ENCODE measurements at places on chromosomes 6 and 20.

DNA sequence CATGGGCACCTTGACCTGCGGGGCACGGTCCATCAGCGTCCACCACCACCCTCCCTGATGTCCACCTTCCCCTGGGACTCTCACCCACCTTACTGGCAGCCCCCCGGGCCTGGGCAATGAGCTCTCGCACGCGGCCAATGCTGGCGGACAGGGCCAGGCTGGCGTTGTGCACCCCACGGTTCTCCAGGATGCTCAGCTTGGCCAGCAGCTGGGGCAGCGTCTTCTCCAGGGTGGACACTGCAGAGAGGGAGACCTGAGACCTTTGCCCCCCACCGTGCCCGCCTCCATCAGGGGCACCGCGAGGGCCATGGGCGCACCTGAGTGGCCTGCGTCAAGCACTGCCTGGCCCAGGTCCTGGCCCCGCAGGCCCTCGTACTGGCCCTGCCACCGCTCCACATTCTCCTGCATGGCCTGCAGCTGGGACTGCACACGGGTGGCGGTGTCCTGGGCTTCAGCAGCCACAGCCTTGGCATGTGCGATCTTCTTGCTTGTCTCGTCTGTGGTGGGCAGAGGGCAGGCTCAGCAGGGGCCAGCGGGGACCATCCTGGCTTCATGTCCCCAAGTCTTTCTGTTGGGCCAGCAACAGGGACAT is 12.0 kb downstream of the ADRM1 start:
- no peak for DNase-seq

GRCh38 chr6:38142178-38142902 is 322.8 kb downstream of the ZFAND3 start:
- no peak for DNase-seq

DNA sequence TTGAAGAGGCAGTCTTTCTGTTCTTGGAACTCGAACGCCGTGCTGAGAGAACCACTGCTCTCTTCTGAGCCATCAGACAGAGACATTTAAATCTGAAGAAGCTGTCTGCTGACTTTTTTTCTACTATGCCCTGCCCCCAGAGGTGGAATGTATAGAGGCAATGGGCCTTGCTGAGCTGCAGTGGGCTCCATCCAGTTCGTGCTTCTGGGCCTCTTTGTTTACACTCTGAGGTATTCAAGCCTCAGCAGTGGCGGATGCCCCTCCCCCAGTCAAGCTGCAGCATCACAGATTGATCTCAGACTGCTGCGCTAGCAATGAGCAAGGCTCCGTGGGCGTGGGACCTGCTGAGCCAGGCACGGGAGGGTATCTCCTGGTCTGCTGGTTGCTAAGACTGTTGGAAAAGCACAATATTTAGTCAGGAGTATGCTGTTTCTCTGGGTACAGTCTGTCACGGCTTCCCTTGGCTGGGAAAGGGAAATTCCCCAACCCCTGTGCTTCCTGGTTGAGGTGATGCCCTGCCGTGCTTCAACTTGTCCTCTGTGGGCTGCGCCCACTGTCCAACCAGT is 526.8 kb downstream of the CD109 start:
- no peak for DNase-seq

GRCh38 chr6:29919506-29920445 is 22.6 kb upstream of the HLA-A start:
- DNase-seq: no peak

- no peak for DNase-seq
These were observed 13.5 kb downstream of the DLGAP4 start for GRCh38 chr20:36319356-36320260.

DNA sequence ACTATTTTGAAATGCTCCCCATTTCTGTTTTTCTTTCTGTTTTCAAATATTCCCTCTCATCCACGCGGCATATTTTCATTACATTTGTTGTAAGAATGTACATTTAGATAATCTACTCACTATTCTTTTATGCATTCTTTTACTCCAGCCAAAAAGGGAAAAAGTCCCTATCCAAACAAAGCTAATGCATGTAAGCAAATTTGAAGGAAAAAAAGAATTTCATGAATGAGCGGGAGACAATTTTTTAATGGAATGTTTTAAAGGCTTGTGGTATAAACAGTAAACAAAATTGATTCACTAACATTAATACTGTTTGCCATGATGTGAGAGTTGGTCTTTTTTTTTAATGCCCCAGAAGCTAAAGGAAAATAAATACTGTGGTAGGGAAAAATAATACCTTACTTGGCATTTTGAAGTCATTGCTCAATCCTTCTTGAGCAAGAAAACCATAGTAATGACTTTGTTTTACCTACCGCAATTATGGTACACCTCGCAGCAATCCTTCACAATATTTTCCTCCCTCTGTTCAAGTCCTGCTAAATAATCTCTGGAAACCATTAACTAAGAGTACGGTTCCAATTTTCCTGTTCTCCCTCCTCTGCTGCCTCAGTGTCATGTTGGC is 79.0 kb downstream of the BACH2 start:
- DNase-seq: no peak

- no peak for DNase-seq
These were observed 6.5 kb upstream of the TUBB2B start for GRCh38 chr6:3233904-3234303.

- no peak for DNase-seq
These were observed 189.8 kb upstream of the OPRM1 start for GRCh38 chr6:153849072-153849779.

DNA sequence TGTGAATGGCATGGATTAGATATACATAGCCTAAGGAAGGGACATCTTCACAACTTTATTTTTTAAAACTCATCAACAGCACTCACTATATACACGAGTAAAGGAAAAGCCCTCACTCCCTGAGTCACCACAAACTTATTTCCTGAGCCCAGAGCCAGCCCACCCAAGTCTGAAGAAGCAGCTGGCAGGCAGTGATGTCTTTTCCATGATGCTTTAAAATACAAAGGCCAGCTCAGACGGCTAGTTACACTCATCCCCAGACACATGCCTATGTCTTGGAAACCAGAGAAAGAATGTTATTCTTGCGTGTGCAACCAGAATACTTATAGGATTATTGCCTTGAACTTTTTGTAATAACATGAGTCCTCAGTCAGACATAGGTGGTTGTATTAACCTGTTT is 114.4 kb downstream of the ADGRG6 start:
- no peak for DNase-seq

DNA sequence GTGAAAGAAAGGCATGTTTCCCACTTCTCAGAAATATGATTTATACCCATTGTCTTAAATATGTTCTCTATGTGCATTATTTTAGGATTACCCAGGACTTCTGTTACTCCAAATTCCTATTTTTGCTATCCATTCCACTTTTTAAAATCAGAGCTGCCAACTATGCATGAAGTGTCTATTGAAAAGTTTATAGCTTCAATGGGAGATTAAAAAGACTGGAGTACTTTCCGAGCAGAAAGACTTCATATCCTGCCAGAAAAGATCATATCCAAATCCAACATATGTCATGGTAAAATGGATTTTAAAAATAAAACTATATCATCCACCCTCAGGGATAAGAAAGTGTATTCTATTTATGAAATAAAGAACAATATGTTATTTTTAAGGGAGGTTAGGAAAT is 212.7 kb downstream of the COL12A1 start:
- no peak for DNase-seq

DNA sequence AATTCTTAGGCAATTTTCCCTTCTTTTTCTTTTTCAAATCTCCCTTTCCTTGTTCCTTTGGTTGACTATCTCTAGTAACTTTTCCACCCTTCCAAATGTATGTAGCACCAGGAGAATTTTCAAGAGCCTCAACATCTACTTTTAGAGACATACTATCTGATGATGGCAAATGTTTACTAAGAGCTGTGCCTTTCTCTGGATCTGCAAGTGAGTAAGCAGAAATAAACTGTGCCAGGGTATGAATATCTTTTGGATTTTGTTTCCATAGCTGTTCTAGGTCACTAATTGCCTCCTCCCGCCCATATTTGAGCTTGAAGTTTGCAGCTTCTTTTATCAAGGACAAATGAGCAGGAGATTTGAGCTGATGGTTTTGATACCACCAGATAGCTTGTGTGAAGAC is 69.5 kb downstream of the GTF2H5 start:
- no peak for DNase-seq

GRCh38 chr6:149080511-149080910 is 237.0 kb upstream of the TAB2 start:
- DNase-seq: no peak

- DNase-seq: no peak
These were observed 159.0 kb downstream of the GMDS start for GRCh38 chr6:2086326-2086965.

DNA sequence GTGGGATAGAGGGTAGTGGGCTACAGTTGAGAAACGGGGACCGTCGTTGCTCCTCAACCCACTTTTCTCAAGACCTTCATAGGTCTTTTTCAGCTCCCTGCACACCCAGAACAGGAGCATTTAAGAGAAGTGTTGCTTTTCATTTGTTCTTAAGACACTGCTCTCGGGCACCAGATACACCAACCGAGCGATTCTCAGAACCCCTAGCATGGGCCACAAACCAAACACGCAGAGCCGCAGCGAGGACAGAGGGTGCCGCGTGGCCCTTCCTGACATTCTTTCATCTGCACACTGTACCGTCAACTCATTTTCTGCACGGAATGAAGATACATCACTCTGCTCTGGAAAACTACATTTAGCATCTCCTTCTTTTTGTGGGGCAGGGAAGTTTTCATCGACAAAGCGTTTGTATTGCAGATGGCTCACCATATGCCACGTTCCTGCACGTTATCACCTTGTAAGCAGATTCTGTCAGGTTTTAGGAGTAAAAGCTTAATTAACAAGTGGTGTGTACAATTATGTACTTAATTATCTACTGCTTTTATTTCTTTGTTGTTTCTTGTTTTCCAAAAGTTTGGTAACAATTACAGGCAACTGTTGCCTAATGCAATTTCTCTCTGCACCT is 70.4 kb upstream of the MLN start:
- no peak for DNase-seq

DNA sequence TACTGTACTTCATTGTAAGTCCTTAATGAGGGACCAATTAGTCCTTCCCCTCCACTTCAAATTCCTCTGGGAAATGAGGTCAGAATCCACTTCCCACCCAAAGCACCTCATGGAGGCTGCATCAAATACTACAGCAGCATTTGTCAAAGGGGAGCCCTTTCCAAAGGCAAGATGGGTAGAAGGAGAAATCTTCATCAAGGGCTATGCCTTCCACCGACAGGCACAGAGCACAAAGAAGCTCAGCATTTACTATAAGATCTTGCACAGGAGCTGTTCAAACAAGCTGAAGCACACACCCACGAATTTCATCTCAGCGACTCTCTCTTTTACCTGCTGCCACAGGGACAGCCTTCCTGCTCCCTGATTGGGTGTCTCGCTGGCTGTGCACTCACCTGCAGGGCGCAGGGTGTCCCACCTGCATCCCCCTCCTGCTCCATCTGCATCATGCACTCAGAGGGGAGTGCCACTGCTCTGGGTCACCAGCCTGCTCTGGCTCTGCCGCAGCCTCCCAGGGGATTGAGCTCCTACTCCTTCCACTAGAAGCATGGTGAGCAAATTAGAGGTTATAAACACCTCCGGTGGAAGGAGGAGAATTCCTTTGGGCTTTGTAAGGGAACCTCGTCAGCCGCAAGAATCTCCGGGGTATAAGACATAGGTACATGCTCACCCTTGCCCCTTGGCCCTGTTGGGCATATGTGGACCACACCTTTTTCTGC is 164.5 kb downstream of the ATXN1 start:
- DNase-seq: no peak

GRCh38 chr6:32962213-32962826 is 6.1 kb upstream of the BRD2 start:
- no peak for DNase-seq

- DNase-seq: no peak
These were observed 14.9 kb downstream of the DYNLT1 start for GRCh38 chr6:158629367-158630221.

GRCh38 chr6:145331066-145331465 is 404.3 kb downstream of the EPM2A start:
- DNase-seq: no peak

DNA sequence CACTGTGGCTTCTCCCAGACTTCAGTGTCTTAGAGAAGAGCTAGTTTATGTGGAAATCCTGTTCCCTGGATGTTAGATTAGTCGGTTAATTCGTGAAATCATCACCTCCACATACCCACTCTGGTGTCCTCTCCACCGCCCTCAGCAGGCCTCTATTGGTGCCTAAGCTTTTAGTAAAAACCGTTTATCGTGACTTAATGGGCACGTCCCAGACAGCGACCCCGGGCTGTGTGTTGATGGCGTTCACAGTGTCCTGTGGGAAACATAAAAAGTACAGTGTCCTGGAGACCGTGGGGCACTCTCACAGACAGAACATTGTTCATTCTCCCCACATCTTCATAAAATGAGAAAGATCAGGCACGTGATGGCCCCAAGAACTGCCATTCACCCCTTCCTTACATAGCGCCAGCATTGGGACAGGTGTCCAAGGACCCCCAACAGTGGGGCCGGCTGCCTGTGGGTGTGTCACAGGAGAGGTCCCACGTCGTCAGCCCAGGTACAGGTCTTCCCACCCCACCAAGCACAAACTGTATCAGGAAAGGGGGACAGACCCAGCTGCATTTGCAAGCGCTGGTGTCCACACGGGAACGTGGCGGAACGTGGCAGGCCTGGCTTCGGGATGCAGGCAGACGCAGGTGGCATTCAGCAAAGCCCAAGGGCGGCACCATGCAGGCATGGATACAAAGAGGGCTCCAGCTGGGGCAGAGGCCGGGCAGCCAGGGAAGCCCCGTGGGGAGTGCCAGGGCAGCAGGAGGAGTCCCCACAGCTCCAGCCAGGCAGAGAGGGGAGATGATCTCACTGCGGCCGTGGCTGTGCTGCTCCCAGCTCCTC is 237.7 kb downstream of the DLL1 start:
- DNase-seq: no peak

GRCh38 chr20:42258564-42259302 is 640.6 kb upstream of the CHD6 start:
- no peak for DNase-seq

DNA sequence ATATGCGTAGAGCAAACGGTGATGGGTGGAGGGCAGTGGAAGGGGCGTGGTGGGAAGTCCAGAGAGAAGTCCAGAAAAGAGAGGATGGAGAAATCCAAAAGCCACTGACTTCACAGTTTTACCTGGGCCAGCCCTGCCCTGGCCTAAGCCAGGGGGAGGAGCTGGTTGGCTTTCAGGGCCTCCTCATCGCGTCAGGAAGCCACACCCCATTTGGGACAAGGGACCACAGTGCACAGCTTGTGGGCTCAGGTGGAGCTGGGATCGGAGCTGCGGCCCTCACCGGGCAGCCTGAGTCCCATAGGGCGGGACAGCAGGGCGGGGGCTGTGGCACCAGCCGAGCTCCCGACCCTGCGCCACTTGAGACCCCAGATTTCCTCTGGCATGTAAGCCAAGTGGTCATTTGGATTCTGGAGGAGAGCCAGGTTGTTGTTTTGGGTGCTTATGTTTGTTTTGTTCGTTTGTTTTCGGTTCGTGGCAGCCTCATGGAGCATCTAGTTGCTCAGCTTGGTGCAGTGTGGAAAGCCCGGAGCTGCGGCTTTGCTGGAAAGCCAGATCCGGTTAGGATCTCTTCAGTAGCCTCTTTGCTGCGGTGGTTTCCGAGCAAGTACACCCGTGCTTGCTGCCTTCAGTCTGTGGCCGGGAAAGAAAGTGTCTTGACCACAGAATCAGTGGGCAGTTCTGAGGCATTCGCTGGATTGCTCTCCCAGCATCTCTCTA is 42.2 kb downstream of the RIOK1 start:
- DNase-seq: no peak

All from stimulated activated CD8-positive, alpha-beta memory T cell treated with anti-CD3 and anti-CD28 coated beads, Interleukin-2, amount 100 ng/mL, for 1 hour (primary cell).